ENCODE measurements at places on chromosomes 2 and 18.

- peak; percentile 19 for DNase-seq
Measured at GRCh38 chr2:3483227-3483985, 35.9 kb downstream of the ADI1 start.

DNA sequence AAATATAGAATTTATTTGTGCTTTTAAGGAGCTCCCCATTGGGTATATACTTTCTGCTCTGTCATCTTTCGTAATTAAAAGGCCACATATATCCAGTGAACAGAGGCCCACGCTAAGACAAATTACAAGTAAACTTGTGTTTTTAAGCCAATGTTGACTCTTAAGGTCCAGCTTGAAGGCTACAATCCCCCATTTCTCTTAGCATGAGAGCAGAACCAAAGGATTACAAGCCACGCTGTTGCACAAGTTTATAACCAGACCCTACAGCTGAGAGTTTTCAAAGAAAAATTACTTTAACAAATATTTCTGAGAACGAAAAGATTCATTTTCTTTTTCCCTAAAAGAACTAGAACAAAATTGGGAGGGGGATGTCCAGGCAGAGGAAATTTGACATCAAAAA is 471.0 kb downstream of the TXNL1 start:
- no peak for DNase-seq

DNA sequence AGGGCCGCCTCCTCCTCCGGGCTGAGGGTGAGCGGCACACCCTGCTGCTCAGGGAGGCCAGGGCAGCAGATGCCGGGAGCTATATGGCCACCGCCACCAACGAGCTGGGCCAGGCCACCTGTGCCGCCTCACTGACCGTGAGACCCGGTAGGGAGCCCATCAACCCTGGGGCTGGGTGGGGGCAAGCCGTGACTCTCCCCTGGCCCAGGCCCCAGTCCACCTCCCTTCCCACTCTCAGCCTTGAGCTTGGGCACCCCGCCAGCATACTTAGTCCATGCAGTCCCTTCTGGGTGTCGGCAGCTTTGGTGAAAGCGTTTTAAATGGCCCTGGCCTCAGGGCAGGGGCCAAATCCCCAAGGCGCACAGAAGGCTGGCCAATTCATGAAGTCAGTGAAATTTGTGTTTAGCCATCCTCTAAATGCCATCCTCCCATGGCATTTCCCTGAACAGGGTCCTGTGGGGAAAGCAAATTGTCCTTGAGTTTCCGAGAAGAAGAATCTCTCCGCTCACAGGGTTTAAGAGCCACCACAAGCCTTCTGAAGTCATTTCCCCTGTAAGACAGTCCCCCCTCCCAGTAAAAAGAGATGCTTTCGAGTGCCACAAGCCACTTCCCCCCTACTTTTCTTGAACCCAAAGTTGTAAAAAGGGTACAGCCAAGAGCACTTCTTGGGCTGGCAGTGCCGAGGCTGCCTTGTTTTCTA is 17.2 kb downstream of the SPEG start:
- DNase-seq, result no peak

- DNase-seq, result no peak
Measured at GRCh38 chr18:49611316-49611715, 49.5 kb downstream of the LIPG start.

DNA sequence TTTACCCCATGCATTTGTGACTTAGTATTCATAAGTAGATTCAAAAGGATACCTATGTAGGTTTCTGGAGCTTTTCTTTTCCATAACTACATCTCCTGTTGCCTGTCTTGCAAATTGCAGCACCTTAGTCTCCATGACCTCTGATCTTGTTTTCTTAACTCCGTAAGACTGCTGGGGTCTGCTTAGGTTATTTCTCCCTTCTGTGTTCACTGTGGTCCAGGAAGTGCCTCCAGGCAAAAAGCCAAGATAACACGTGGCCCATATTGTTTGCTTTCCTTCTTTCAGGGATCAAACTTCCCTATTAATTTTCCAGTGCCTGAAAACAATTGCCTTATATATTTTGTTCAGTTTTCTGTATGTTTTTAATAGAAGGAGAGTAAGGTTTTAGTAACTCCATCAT is 86.4 kb downstream of the GCA start:
- DNase-seq, result no peak

- no peak for DNase-seq
Measured at GRCh38 chr2:6973895-6974545, 56.8 kb downstream of the RNF144A start.

Data from NCI-H187 (cell line).